ENCODE measurements at places on chromosomes 5 and 9.

DNA sequence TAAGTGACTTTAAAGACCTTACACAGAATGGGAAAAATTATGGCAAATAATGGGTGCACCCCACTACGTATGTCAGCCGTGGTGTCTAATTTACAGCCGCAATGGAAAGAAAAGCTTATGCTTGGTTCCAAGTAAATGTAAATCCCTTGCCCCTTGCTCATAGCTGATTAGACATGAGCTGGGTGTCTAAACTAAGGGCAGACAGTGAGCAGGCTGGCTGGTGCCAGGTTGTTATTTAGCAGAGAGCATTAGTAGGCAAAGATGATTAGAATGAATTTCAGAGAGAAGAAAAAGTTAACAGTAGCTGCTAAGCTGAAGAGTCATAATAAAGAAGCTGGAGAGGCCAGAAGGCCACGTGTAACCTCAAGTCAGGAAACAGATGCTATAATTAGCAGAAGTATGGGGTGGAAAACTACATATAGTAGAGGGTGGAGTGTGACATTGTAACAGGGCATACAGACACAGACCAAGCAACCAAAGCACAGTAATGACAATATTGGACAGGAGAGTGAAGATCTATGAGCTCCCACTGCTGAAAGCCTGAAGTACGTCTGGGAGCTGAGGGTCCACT is 257.7 kb downstream of the MCTP1 start:
- no peak for DNase-seq

DNA sequence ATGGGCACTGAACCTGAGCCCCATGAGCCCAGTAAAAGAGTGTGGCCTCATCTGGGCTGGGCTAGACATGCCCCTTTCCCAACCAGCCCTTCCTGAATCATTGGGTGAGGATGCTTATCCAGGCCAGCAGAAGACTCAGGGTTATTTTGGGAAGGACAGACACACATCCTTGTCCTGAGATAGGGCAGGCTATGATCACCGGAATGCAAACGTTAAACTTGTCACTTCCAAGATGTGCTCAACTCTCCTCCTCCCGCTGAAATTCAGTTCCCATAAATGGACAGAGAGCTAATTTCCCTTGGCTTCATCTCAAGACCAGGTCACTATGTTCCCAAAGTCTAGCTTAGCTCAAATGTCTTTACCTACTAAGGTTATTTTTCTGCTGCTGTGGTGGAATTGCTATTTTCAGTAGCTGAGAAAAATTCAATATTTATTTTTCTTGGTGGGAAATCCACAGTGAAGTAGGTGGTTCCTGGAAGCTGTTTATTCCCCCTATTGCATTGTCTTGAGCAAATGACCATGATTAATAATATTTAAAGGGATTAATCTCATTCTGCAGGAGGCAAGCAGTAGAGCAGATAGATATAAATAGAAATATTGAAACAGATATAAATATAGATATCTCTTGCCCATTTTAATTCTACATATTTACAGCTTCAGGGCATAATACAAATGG is 70.0 kb downstream of the NXNL2 start:
- no peak for DNase-seq

- no peak for DNase-seq
These were observed 200.9 kb upstream of the PAPPA start for GRCh38 chr9:115952430-115953292.

DNA sequence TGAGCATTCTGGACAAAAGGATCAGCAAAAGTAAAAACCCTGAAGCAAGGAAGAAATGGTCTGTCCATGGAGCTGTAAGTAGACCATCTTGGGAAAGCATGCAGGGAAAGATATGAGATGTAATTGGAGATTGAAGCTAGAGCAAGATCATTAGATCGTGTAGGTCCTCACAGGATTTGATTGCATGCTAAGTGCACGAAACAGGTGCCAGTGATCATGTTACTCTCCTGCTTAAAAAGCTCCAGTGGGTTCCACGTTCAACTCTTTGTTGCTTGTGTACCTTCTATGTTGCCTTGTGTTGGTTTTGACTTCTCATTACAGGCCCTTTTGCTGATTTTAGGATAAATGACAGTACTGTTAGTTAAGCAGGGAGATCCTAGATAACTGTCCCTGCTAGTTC is 442.0 kb downstream of the DMRT2 start:
- DNase-seq: no peak

GRCh38 chr9:18261181-18261580 is 212.8 kb upstream of the ADAMTSL1 start:
- DNase-seq: no peak

DNA sequence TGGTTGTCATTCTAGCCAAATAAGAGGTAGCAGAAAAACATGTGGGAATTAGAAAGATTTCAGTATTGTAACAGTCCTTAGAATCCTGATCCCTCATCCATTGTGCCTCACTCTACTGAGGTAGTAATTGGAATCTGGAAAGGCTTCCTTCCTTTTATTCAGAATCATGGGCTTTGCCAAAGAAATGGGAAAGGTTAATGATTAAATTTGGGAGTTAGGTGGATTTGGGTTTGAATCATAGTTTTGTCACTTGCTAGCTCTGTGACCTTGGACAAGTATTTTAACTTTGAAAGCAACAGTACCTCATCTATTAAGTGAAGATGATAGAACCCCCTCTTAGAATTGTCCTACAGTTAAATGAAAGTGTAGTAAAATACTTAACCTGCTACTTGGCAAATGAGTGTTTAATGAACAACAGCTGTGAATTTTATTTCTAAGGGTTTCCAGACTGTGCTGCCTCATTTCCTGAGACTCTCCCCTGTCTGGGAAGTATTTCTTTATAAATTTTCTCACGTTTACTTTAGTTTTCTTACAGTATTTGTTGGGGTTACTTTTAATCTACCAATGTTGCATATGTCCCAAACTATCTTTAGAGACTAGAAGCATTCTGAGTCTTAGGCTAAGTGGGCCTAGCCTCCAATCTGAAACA is 11.7 kb downstream of the SPDL1 start:
- no peak for DNase-seq

DNA sequence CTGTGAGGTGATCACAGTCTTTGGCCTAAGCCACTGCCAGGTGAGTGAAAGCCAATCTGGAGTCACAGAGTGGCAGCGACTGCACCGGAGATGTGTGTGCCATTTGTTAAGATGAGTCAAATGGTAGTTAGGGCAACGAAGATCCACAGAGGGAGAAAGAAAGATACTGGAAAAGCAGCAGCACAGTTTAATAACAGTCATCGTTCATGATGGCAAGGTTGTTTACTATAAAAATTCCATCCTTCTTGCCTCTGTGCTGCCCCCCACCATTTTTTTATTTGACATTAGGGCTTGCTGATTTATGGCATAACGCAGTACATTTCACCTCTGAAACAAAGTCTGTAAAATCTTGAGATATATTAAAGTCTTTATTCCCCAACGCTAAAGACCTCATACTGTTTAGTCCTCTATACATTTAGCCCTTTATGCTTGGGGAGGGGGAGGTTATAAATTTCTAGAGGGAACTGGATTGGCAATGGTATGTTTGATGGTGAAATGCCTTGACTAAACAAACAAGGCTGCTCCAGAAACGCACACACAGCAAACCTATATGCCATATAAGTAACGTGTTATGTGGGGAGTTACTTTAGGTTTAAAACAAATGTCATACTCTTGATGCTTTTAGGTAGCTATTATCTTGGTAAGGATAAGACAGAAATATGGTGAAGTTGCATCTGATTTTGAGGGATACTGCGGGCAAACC is 55.8 kb upstream of the ABL1 start:
- DNase-seq: no peak

DNA sequence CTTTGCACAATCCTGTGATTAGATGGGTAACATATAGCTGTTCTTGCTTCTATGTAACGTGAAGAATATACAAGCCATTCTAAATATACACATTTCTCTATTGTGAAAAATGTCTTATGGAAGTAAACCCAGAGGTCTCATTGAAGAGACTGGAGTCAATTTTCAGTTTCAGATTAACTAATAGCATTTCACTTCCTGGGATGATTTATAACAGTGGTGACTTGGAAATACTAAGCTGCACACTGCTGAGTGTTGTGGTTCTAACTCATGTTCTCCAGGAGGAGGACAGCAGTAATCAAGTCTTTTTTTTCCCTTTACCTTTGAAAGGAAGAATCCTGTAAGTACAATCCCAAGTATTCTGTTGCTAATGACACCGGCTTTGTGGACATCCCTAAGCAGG is 3.3 kb downstream of the CTSL start:
- DNase-seq: no peak

GRCh38 chr5:8013948-8014710 is 145.2 kb downstream of the MTRR start:
- DNase-seq: no peak

GRCh38 chr5:21918451-21918850 is 934.7 kb downstream of the CDH12 start:
- DNase-seq: no peak

Data from Caco-2 (cell line).